ENCODE measurements at places on chromosomes 1 and 21.
A peak's percentile ranks its signal among the peaks of the same experiment; 100 is the strongest.

DNA sequence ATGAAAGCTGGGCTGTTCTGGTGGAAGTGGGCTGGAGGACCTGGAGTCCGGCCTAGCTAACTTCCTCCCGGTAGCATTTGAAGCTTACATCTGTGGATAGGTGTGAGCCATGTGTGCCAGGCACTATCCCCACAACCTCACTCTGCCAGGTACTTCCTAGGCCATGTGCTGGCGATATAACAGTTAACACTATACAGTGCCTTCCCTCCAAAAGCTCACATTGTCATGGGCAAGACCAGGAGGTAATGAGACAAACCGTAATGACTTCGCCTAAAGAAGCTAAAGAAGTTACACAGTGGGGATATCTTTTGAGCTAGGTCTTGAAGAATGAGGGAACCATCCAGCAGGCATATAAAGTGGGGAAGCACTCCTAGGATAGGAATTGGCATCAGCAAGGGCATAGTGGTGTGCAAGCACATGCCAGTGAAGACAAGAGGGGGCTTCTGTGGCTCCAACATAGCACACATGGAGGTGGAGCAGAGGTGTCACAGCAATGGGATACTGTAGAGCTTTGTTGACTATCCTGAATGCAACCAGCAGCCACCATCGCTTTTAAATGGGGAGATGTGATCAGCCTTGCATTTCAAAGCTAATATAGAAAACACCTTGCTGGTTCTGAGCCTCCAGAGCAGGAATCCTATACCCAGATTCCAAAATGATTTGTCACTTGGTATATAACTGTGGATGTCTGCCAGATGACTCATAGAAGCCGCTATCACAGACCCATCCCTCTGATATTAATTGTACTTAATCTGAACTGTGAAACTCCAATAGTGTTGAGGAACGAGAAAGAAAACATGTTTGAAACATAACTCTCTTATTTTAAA, 466.3 kb downstream of the LMO4 start:
- DNase-seq, result peak; percentile 75

GRCh38 chr1:52127181-52128180, 14.4 kb upstream of the ZFYVE9 start:
- DNase-seq, result peak; percentile 79

- peak; percentile 55 for DNase-seq
Measured at GRCh38 chr1:45843474-45843905, 40.1 kb downstream of the MAST2 start.

DNA sequence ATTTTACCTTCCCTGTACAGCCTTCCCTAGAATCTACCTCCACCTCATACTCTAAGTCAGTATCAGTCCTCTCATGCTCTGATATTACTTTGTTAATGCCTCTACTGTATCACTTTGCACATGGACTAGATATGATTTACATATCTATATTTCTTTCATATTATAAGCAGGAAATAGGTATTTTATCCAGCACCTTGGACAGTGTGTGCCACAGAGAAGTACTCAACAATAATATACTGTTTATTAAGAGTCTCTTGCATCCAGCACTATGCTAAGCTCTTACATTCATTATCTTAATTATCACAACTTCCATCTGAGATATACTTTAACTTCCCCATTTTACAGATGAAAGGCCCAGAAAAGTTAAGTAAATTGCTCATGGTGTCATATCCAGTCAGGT, 247.9 kb upstream of the DAB1 start:
- DNase-seq, result no peak

DNA sequence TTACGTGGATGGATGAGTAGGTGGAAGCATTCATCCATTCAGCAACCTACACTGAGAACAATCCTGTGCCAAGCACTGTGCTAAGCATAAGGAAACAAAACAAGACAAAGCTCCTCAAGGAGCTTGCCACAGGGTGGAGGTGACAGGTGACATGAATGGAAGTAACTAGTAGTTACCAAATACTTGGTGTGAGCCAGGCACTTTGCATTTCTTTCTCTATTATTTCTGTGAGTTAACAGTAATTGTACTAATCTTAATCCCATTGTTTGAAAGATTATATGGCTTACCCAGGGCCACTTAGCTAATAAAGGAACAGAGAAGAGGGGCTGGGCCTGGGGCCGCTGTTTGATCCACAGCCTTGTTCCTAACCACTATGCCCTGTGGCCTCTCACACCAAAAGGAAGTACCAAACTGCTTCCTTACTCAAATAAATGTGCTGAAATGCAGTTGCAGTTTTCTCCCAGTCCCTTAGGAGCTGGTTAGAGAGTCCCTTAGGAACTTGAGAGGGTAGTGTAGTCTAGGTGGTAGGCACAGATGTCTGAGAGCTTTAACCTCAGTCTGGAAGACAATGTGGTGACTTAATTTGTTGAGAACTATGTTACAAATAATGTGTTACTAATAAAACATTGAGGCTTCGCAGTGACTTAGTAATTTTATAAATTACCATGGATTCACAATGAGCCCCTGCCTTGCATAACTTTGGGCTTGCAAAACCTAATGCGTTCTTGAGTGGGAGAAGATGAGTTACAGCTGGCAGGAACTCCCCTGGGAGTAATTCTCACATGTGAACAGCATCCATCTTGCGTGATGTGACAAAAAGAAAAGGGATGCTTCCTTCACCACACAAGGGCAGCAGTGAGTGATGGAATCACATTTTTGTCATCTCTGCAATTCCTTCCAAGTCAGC, 69.8 kb downstream of the MPZL1 start:
- DNase-seq, result peak; percentile 99

GRCh38 chr21:16084776-16085364, 355.1 kb downstream of the USP25 start:
- DNase-seq, result peak; percentile 92

- no peak for DNase-seq
Measured at GRCh38 chr1:5447503-5447960, 544.7 kb downstream of the NPHP4 start.

DNA sequence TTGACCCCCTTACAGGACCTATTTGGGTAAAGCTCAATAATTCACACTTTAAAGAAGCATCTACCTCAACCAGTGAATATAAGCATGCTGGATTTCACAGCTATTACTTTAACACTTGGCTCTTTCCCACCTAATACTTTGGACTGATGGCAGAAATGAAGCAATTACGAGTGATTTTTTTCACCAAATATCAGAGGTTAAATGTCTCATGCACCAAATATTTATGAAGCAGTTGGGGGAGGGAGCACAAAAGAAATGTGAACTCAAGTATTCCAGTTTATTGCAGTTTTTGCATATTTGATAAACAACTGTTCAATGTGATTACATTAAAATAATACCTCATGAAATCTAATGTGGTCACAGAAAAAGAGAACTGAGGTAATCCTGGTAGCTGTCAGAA, 223.6 kb downstream of the LRRC7 start:
- peak; percentile 19 for DNase-seq

GRCh38 chr1:22536506-22536905, 26.8 kb upstream of the EPHA8 start:
- peak; percentile 70 for DNase-seq
